Fibroblast of skin of scalp (primary cell): ENCODE measurements at places on chromosomes 5 and 9.

DNA sequence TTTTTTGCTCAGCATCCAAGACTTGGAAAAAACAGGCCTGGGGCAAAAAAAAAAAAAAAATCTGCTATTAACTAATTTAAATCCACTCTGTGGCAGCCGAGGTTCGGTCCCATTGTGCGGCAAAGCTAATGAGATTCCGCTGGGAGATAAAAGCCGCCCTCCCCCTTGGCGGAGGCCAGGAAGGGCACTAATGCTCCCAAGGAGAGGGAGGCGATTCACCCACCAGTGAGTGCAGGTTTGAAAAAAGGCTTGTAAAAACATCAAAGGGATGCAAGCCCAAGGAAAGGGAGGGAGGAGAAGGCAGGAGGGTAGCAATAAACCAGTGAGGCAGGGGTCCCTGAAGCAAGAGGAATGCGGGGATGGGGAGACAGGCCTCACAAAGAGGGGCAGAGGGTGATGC lies 129.5 kb upstream of the RAPGEF1 start:
- no peak for DNase-seq

- no peak for DNase-seq
Measured at GRCh38 chr5:57225553-57225952, 51.7 kb downstream of the GPBP1 start.

- DNase-seq: no peak
Measured at GRCh38 chr5:142055301-142055700, 42.5 kb upstream of the GNPDA1 start.

- no peak for DNase-seq
Measured at GRCh38 chr5:83964271-83964670, 243.6 kb upstream of the HAPLN1 start.

DNA sequence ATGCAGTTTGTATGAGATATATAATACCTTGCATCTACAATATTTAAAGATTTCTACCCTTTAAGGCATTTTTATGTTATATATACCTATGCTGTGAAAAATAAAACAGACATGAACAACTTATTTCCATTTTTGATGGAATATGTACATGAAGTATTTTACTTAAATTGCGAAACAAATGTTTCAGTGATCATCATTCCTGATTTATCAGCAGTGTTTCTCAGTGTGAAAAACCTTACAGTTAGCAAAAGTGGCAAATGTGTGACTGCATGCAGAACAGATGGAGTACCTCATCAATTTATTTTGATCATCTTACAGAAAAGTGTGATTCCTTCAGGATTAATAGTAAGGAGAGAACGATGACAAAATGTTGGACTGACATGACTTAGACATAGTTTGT lies 43.1 kb downstream of the PRR16 start:
- DNase-seq: peak; percentile 20

GRCh38 chr5:107615299-107615817 lies 55.4 kb downstream of the EFNA5 start:
- DNase-seq: no peak

GRCh38 chr9:126366366-126367011 lies 39.9 kb downstream of the MVB12B start:
- no peak for DNase-seq

DNA sequence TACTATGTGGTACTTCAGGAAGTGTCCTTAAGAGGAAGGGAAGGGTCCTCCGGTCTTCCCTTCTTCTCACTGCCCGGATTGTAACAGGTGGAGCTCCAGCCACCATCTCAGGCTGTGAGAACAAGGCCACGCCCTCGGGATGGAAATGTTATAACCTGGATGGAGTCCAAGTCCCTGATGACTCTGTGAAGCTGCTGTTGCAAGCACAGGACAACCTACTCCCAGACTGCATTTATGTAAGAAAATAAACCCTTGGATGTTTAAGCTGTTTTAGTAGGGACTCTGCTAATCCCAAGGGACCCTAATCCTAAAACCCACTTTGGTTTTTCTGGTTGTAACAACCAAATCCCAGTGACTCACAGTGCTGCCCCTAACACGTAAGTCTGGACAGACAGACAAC lies 221.6 kb downstream of the ACTL7B start:
- peak; percentile 93 for DNase-seq

- DNase-seq: no peak
Measured at GRCh38 chr5:72194846-72195245, 87.6 kb downstream of the MAP1B start.

DNA sequence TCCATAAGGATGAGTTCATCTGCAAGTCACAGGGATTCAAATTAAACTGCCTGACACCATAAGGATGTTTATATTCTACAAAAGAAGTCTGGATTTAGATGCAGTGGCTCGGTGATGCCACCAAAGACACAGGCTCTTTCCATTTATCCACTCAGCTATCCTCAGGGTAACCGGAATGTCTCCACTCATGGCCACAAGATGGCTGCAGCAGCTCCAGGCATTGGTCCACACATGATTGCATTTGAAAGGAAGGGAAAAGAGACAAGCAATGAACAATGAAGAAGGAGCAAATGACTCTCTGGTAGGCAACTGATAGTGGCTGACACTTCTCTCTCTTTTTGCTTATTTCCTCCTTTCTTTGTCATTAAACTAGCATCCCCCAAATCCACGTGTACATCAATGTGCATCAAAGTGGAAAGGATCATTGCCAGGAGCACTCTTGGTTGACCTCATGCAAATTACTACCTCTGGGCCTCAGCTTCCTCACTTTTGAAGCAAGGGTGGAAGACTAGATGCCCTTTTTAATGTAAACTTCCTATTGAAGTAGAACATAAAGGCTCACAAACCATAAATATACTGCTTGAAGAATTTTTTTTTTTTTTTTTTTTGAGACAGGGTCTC lies 7.2 kb upstream of the SNX30 start:
- DNase-seq: no peak

GRCh38 chr9:122445155-122445749 lies 32.5 kb downstream of the OR1J1 start:
- DNase-seq: peak; percentile 87

GRCh38 chr5:65015767-65016166 lies 247.0 kb downstream of the CWC27 start:
- DNase-seq: no peak

DNA sequence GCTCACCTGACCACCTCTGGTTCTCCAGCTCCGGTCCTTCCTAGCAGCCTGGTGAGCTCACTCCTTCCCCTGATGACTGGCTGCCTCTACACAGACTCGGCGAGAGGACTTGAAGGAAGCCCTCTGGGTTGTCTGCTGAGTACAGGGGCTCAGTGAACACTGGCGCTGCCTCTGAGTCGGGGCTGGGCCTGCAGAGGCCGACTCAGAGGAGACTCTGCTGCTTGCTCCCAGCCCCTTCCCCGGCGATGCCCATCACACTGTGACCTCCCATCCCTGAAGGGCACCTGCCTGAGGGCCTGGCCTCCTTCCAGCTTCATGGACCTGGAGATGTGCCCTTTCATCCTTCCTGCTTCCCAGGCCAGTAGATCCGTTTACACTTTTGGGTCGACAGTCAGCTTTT lies 22.0 kb downstream of the CRB2 start:
- no peak for DNase-seq
